ENCODE measurements at places on chromosomes 7 and 10.

DNA sequence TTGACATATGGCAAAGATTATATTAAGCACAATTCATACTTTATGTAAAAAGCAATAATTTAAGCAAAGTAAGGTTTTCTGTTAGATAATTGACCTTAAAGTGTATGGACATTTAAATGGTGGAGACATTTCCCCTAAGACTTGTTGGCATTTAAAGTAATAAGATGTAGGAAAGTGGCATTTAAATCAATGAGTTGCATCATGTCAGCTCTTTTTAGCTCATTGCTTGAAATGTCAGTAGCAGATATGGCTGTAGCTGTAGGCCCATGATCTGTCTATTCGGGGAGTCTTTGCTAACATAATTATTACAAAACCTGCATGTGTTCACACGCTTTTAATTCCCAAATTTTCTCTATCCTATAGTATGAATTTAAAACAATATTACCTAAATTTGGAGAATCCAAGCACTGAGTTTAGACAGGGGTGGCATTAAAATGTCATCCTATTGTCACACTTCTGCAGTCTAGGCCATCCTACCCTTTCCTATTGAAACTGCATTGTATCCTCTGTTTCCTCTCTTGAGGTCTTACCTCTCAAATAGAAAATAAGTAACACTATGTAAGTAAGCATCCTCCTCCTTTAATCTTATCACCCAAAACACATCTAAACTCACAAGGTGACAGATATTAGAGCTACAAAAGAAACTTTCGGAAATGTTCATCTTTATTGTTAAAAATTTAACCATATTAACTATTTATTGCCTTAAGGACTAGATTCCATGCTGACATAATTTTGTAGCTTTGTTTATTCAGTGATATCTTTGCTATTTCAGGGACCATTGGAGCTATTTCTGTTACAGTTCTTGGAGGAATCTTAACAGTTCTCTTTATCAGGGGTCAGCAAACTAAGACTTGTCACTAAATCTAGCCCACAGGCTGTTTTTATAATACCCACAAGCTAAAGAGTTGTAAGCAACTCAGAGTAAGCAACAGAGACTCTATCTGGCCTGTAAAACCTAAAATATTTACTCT is 91.2 kb downstream of the LCOR start:
- DNase-seq, result no peak

GRCh38 chr7:135905858-135906257 is 71.3 kb downstream of the MTPN start:
- DNase-seq, result no peak

DNA sequence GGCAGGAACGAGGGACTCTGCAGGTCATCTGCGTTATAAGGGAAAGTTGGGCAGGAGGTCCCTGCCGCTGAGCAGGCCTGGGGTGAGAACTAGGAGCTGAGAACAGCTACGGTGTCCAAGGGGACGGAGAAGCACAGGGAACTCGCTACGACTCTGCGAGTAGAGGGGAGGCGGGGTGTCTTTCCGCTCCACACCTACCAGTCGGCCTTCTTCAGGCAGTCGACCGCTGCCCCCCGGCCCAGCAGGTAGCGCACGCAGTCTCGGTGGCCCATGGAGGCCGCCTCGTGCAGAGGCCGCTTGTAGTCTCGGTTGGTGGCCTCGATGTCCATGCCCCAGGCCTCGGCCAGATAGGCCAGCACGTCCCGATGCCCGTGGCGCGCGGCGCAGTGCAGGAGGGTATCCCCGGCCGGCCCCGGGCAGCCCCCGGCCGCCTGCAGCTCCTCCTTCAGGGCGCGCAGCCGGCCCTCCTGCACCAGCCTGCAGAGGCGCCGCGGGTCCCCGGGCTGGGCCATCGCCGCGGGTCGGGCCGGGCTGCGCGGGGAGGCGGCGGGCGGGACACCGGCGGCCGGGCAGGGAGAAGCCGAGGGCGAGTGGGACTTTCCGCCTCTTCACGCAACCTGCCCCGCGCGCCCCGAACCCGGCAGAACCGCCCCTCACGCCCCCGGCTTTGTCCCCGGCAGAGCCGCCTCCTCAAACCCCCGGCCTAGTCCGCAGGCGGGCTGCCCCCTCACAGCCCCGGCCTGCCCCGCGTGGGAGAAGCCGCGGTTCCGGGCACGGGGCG is 660 bp downstream of the ANKRD16 start:
- DNase-seq, result no peak

DNA sequence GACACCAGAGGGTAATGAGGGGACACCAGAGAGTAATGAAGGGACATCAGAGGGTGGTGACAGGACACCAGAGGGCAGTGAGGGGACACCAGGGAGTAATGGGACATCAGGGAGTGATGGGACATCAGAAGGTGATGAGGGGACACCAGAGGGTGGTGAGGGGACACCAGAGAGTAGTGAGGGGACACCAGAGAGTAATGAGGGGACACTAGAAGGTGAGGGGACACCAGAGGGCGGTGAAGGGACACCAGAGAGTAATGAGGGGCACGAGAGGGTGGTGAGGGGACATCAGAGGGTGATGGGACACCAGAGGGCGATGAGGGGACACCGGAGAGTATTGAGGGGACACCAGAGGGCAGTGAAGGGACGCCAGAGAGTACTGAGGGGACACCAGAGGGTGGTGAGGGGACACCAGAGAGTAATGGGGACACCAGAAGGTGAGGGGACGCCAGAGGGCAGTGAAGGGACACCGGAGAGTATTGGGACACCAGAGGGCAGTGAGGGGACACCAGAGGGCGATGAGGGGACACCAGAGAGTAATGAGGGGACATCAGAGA is 10.6 kb downstream of the NACAD start:
- DNase-seq, result no peak

DNA sequence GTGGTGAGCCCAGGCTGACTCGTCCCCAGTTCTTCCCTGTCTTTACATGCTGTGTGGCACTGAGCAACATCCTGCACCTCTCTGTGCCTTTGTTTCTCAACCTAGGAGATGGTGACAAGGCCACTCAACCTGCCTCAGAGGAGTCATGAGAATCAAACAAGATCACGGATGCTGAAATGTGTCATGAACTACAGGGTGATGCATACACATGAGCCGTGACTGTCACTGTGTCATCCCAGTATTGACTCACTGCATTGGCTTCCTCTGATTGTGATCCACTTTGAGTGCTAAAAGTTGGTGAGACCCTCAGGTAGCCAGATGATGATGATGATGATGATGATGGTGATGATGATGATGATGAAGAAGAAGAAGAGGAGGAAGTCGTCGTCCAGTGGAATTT is 11.5 kb downstream of the C10orf71 start:
- no peak for DNase-seq

- DNase-seq, result no peak
Measured at GRCh38 chr10:119871881-119872609, 598 bp downstream of the MCMBP start.

GRCh38 chr10:15245530-15245929 is 77.0 kb upstream of the NMT2 start:
- no peak for DNase-seq

GRCh38 chr10:102246261-102246660 is 929 bp downstream of the GBF1 start:
- DNase-seq, result no peak

DNA sequence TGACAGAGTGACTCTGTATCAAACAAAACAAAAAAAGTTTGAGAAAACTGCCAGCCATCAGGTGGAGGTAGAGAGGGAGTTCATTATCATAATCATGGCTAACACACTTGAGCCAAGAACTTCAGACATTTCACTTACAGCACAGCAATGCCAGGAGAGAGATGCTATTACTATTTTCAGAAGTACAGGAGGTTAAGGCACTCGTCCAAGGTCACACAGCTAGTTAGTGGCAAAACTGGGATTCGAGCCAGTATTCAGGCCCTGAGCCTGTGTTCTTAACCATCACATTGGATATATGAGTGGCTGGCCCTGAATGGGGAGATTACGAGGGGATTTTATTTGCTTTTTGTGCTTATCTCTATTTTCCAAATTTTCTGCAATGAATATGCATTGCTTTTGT is 24.8 kb upstream of the UNC5B start:
- no peak for DNase-seq

GRCh38 chr7:150958597-150958996 is 19.5 kb downstream of the KCNH2 start:
- DNase-seq, result no peak

GRCh38 chr10:24469993-24470392 is 253.7 kb downstream of the ARHGAP21 start:
- DNase-seq, result no peak

DNA sequence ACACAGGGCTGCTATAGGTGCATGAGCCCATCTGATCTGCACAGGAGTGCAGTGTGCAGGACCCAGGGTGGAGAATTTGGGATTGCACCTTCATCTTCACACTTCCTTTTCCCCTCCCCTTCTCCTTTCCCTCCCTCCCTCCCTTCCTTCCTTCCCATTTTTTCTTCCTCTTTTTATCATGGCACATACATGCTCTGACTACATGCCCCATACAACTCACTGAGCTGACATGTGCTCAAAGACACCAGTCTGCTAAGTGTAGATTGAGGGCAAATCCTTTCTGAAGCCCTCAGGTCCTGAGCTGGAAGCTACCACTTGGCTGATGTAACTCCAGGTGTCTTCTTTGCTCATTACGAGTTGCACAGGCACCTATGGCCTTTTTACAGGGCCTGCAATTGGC is 365.3 kb upstream of the ZNF32 start:
- DNase-seq, result no peak

DNA sequence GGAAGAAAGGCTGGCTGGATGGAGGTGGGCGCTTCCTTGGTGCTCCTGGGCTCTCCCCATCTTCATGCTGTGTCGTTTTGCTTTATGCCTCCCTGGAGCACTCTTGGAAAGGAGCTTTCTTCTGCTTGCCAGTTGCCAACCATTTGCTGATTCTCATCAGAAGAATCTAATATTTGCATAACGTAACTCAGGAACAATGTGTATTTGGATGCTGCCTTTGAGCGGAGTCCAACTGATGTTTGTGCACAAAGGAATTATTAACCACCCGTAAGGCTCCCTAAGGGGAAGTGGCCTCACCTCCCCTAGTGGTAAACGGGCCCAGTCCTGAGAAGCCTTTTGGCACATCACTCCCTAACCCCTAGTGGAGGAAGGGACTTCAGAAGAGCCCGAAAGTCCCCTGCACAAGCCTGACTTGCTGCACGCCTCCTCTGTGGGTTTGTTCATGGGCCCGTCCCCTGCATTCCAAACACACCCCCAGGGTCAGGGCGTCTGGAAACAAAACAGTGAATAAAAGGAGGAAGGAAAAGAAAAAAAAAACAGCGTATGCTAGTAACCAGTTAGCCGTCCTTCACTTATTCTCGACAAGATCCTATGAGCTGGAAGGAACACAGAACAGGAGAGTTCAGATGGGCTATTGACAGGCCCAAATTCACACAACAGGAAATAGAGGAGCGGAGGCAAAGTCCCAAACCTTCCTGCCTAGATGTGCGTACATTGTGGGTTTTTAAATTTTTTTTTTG is 602.2 kb downstream of the LRMDA start:
- no peak for DNase-seq

DNA sequence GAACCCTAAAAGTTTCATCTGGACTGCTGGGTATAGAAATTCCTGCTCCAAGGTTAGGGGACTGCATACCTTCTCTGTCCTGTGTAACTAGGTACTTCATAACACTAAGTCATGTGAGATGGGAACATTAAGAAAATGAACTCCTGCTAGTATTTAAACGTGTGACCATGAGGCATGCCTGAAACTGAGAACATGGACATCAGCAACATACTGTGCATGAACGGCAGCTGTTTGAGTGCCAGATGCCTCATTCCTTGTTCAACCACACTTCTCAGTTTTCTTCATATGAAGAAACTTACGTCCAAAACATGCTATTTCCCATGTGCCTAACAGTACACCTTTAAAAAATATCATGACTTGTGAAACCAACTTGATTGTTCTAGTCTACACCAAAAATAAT is 88.5 kb downstream of the CREM start:
- no peak for DNase-seq

- DNase-seq, result no peak
Measured at GRCh38 chr7:134287916-134288659, 28.6 kb downstream of the SLC35B4 start.

DNA sequence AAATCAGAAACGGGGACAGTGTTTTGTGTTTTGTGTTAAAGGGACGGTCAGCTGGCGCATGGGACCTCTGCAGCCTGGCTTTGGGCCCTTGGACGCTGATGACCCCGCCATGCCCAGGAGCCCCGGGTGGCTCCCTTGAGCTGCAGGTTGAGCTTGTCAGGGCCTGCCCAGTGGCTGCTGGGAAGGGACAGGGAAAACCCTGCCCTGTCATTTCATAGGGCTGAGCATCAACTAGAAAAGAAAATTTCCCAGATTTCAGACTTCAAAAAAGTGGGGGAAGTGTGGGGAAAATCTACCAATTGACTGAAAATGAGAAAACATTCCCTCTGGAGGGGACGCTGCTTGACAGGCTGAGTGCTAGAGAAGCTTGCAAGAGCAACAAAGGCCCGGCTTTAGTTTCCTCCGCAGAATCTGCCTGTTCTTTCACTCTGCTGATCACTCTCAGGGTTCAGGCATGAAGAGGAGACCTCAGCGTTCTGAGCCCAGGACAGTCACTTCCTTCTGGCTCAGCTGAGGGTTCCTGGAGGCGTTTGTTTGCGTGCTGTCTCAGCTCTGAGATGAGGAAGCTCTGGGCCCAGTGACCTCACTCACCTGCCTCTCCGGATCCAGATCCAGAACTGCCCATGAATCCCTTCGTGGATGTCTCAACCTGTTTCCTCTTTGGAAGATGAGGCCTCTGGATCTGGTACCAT is 18.6 kb upstream of the DNAJB6 start:
- no peak for DNase-seq

GRCh38 chr7:48832303-48832845 is 92.0 kb upstream of the CDC14C start:
- DNase-seq, result no peak

DNA sequence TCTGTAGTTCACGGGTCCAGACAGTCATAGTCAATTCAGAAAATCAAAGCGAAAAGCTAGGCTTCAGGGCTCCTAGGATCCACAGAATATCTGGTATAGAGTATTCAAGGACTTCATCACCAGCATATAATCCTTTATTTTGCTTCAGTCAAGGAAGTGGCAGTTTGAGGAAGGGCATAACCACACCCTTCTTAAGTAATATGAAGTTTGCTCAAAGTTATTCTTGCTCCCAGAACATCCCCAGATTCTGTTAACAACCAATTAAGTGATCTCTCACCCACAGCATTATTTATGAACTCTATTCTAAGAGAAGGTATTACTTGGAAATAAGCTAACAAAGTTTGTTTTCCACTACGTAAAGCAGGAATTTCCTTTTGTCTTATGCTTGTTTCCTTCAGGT is 13.2 kb downstream of the CWF19L1 start:
- no peak for DNase-seq

DNA sequence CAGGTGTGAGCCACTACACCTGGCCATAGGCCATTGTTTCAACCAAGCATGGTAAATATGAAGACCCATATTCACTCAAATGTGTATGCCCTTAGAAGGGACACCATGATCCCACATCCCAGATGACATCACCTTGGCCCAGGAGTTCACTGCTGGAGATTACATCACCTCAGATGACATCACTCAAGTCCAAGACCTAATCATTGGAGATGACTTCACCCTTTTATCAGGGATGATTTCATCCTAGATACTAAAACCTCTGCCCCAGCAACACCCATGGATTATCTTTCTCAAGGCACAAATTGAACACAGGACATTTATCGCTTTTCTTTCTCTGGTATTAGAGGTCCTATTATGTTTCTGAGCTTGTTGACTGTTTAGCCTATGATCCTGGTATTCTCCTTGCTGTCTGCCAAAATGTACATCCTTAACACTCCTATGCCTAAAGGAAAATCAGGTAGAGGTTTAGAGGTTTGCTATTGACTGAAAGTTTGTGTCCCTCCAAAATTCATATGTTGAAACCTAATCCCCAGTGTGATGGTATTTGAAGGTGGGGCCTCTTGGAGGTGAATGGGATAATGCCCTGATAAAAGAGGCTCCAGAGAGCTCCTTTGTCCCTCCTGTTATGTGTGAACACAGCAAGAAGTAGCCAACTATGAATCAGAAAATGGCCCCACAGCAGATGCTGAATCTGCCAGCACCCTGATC is 9.8 kb upstream of the CYP2C18 start:
- DNase-seq, result no peak

All from GM04503 (cell line).